ENCODE measurements at places on chromosomes 4 and X. TPM values are rescaled to one million over a fixed set of nuclear protein-coding genes. Genes with fewer than 3 reads are reported as not detected.

DCAF8L2 gene
- total RNA-seq = not detected

NLGN4X gene
- total RNA-seq = 1.6 TPM

- H3K4me3 ChIP-seq = no peak overlapping the region
- no peaks in the 10 kb centered on the region for H3K36me3 ChIP-seq
- H3K27me3 ChIP-seq = no peaks in the 10 kb centered on the region
- no peaks in the 10 kb centered on the region for H3K4me1 ChIP-seq
- H3K27ac ChIP-seq = no peak overlapping the region
Observed at GRCh38 chrX:122091571-122091970, 1044.2 kb downstream of the GLUD2 start.

DNA sequence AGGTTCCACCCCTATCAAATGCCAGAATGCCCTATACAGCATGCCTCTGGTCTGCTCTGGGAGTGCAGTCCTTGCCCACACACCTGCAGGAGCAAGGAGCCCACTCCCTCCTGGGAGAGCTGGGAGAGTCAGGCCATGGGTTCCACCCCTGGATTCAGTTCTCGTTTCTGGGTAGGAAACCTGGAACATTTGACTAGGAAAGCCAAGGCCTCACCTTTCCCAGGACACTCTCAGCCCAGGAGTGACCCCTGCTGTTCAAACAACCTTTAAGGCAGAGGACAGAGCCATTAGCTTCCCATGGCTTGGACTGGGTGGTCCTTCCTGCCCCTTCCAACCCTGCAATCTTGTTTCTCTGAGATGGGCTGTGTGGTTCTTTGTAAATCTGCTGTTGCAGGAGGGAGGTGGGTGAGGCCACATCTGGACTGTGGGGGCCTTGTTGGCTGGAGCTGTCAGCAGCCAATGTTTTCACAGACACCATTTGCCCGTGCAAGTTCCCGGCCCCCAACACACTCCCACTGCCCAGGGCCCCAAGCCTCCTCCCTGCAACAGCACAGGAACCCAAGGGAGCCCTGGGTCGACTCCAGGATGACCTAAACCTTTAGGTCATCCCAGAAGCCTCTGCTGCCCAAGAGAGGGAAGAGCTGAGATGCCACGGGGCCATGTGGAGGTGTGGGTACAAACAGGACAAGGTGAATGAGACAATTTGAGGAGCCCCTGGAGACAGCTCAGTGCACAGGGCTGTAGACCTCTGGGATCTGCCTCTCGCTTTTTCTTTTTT lies 104.4 kb downstream of the PJA1 start:
- no peaks in the 10 kb centered on the region for H3K36me3 ChIP-seq
- H3K4me3 ChIP-seq = no peak overlapping the region
- H3K27me3 ChIP-seq = no peaks in the 10 kb centered on the region
- DNase-seq = no peak
- H3K27ac ChIP-seq = no peak overlapping the region

DNA sequence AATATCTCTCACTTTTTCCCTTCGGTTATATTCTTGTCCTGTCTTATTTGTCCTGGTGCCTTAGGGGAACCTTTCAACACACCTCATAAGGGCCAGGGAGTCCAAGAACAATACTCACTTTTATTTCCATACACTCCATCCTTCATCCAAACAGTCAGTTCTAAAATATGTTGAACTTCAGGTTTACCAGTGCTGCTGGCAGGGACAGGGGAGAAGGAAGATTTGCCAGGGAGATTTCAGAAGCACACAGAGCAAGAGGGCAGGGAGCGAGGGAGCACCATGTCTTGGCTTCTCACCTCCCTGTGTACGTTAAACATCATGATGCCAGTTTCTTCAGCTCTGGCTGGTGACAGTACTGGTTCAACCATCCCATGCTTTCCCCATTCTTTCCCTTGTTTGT lies 631.1 kb upstream of the FAT1 start:
- no peaks in the 10 kb centered on the region for H3K4me1 ChIP-seq
- no peaks in the 10 kb centered on the region for H3K36me3 ChIP-seq
- H3K27me3 ChIP-seq = no peaks in the 10 kb centered on the region

GRCh38 chr4:172129593-172129992 lies 316.4 kb downstream of the GALNTL6 start:
- no peak overlapping the region for H3K27ac ChIP-seq
- no peak for DNase-seq
- no peaks in the 10 kb centered on the region for H3K27me3 ChIP-seq
- H3K4me3 ChIP-seq = no peak overlapping the region

DNA sequence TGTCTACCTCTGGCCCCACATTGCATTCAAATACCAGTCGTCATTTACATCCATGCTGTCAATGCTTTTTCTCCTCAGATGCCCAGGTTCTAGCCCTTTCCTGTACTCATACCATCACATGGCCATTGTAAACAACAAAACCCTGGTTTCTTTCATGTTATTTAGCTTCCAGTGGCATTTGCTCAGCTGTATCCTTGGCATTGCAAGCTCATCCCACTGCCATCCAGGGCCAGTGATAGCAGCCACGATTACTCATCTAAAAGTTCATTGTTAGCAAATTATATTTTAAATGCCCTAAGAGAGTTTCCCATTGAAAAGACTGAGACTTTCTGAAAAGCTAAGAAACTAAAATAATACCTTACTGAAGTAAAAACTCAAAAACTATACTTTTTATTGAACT lies 34.0 kb downstream of the VEGFC start:
- H3K36me3 ChIP-seq = no peaks in the 10 kb centered on the region
- no peak overlapping the region for H3K27ac ChIP-seq
- no peak overlapping the region for H3K4me3 ChIP-seq
- no peak for DNase-seq
- no peaks in the 10 kb centered on the region for H3K27me3 ChIP-seq
- H3K4me1 ChIP-seq = no peaks in the 10 kb centered on the region

GRCh38 chrX:71492231-71493065 lies 40.5 kb upstream of the OGT start:
- H3K36me3 ChIP-seq = no peaks in the 10 kb centered on the region
- H3K27ac ChIP-seq = no peak overlapping the region
- H3K4me1 ChIP-seq = no peaks in the 10 kb centered on the region

Measured in aorta (tissue), 5 donors.